PC-3 (cell line): ENCODE measurements at places on chromosomes 6 and 20. TPM values are rescaled to one million over a fixed set of nuclear protein-coding genes. Genes with fewer than 3 reads are reported as not detected.

Gene CALHM6
- not detected in 2 replicates for total RNA-seq

DNA sequence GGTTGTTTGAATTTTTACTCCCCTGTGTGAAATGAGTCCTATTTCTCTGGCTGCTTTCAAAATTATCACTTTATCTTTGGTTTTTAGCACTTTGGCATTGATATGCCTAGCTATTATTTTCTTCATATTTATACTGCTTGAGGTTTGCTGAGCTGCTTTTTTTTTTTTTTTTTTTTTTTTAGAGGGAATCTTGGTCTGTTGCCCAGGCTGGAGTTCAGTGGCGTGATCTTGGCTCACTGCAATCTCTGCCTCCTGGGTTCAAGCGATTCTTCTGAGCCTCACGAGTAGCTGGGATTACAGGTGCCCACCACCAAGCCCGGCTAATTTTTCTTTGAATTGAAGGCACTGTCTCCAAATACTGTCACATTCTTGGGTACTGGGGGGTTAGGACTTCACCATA, 40.6 kb downstream of the STXBP5 start:
- DNase-seq = no peak
- H3K27me3 ChIP-seq = no peaks in the 10 kb centered on the region
- no peak overlapping the region for H3K27ac ChIP-seq
- no peaks in the 10 kb centered on the region for H3K36me3 ChIP-seq
- no peak overlapping the region for H3K4me3 ChIP-seq

Gene RBM24
- 2.0 and 3.2 TPM in 2 replicates for total RNA-seq

DNA sequence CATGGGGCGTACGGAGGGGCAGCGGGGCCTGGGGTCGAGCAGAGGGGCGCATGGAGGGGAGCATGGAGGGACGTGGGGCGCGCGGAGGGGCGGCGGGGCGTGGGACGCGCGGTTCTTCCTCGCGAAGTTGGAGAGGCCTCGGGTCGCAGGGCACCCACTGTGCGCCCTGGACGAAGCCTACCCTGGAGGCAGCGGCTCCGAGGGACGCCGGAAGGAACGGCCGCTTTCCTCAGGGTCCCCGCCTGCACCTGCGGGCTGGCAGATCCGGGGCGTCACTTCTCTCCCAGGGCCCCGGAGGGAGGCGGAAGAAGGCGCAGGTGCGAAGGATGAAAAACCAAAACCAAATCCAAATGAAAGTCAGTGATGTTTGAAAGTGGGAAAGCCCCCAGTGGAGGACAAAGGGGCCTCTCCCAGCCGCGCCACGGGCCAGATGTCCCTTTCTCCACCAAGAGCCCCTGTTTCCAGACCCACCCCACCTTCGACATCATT, 142.1 kb upstream of the PDE10A start:
- no peaks in the 10 kb centered on the region for H3K36me3 ChIP-seq
- no peak overlapping the region for H3K4me3 ChIP-seq
- DNase-seq = no peak
- H3K27ac ChIP-seq = no peak overlapping the region

GRCh38 chr6:41975276-41975675, 33.7 kb upstream of the CCND3 start:
- no peak overlapping the region for H3K4me3 ChIP-seq
- no peaks in the 10 kb centered on the region for H3K27me3 ChIP-seq
- DNase-seq = no peak
- peaks cover 11% of the 10 kb centered on the region for H3K4me1 ChIP-seq

DNA sequence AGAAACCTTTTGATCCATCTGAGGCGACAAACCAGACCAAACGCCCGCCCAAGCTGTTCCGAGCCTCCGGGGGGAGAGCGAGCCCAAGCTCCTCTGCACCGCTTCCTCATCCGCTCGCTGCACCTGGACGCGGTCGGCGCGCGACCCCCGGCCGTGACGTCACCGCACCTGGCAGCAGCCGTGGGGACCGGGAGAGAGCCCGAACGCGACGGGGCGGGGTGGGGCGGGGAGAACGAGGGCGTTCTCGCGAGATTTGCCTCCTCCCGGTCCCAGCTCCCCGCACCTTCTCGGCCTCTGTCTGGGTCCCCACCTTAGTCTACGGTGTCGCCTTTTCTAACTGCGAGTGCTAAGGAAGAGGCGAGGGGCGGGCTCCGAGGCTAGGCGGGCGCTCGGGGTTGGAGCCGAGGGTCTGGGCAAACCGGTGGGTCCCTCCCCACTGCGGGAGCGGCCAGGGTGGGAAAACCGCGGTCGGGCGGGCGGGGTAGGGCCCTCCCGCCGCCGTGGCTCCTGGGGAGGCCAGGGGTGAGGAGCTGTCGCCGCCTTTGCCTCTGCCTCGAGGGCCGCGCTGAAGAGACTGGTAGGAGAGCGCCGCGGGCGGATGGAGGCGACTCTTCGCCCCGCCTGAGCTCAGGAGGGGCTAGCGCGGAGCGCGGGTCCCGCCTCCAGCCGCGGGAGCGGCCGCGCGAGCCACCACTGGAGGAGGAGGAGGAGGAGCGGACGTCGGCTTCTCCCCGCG, at the start of gene CD2AP:
CD2AP (plus strand) TSS at position 293 of the 736 bp plus-strand sequence. CDS start 456 bp downstream, outside the sequence.
- peaks cover 26% of the 10 kb centered on the region for H3K4me1 ChIP-seq
- DNase-seq = peak; percentile 82

GRCh38 chr20:38198238-38198861, 33.3 kb upstream of the TGM2 start:
- H3K27me3 ChIP-seq = no peaks in the 10 kb centered on the region
- DNase-seq = peak; percentile 31
- H3K4me1 ChIP-seq = peaks cover 15% of the 10 kb centered on the region; the same call in 1 of the 2 replicates
- no peaks in the 10 kb centered on the region for H3K36me3 ChIP-seq
- H3K4me3 ChIP-seq = no peak overlapping the region

- DNase-seq = no peak
- no peak overlapping the region for H3K4me3 ChIP-seq
- H3K27ac ChIP-seq = no peak overlapping the region
- no peaks in the 10 kb centered on the region for H3K36me3 ChIP-seq
Observed at GRCh38 chr6:43851204-43851865, 81.3 kb downstream of the VEGFA start.

DNA sequence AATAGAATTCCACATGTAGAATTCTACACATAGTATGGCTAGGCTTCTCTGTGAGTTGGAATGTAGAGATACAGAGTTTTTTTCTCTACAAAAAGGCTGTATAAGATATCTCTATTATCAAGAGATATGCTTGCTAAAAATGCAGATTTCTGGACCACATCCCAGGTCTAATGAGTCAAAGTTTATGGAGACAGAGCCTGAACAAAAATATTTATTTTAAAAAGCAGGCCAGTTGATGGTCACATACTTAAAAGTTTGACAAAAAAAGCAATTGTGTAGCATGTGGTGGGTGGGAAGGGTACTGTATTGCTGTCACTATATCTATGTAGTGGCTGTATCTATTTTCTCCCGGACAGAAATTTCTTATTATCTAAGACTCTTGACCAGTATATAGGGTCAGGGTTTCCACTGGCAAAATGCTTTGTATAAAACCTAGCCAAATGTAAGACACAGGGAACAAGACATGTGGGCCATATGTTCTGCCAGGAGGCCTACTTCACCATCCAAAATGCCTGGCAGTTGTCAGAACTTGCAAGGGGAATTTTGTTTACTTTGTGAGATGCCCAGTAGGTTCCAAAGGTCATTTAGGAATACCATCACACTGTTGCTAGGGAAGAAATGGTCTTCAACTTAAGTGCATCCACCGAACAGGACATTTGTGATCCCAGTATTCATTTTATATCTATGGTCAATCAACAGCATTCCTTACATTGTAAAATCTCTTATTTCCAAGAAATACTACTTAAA, 60.6 kb downstream of the SHPRH start:
- no peaks in the 10 kb centered on the region for H3K27me3 ChIP-seq
- H3K36me3 ChIP-seq = no peaks in the 10 kb centered on the region
- no peak overlapping the region for H3K27ac ChIP-seq
- no peak overlapping the region for H3K4me3 ChIP-seq

Gene RCAN2
- total RNA-seq = not detected in 2 replicates

DNA sequence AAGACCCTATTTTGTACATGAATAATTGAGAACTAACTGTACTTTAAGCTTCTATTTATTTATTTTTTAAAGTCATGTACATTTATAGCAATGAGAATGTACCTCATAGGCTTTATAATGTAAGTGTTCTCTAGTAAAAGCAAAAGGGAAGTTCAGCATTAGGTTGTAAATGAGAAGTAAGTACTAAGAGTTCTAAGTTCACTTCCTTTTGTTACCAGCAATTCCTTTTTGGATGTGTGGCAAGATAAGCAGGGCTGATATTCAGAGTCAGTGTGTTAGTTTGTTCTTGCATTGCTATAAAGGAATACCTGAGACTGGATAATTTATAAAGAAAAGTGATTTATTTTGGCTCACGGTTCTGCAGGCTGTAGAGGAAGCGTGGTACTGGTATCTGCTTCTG, 54.0 kb upstream of the CCN2 start:
- no peak overlapping the region for H3K4me3 ChIP-seq
- no peaks in the 10 kb centered on the region for H3K27me3 ChIP-seq
- no peak for DNase-seq
- no peak overlapping the region for H3K27ac ChIP-seq

Gene RFX6
- 0.15 and 0.17 TPM in 2 replicates for total RNA-seq

DNA sequence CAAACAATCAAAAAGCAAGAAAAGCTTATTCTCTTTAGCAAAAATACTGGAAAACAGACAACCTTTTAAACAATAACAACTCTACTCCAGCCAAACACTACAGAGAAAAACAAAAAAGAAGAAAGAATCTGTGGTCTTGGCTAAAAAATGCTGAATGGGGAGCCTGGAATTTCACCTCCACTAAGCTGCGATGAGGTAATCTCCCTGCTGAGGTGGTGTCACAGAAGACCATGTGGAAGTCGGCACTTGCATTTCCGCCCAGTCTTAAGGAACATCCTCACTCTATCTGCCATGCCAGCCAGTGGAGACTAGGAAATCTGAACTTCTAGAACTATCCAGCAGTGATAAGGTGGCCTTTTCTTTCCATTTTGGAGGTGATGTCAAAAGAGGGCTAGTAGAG, 1026.8 kb upstream of the EPHA7 start:
- DNase-seq = no peak
- H3K27ac ChIP-seq = no peak overlapping the region
- H3K4me3 ChIP-seq = no peak overlapping the region
- H3K4me1 ChIP-seq = no peaks in the 10 kb centered on the region

DNA sequence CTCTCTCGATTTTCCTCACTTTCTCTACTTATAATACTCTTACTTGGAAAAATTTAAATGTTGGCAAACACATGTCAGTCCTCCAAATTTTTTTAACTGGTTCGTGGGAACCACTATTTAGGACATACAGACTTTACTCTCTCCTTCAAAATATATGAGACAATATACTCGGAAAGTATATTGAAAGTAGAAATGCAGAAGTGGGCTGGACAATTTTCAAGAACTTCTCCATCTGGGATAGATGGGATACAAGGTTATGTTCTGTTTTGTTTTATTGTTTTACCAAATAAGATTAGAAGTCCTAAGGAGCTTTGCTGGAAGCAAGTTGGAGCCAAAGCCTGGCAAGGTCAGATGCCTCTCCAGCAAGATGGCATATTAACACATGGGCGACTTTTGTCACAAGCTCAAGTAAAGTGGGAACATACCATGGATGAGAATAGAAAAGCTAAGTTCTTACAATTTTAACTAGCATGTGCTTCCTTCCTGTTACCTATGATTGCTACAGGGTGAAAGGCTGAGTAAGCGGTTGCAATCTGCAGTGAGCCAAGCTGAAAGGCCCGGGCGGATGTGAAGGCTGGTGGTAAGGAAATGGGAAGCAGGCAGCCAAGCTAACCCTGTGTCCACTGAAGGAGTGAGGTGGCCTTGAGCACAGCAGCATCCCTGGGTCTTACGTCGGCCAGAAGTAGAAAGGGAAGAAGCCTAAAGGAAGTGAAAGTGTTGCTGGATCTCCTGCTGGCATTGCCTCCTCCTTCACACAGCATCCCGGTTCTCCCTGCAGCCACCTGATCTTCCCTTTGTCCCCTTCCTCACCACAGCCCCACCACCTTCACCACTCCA, 7.1 kb downstream of the MAP3K5 start:
- DNase-seq = no peak
- peaks cover 29% of the 10 kb centered on the region for H3K4me1 ChIP-seq
- no peak overlapping the region for H3K27ac ChIP-seq
- no peaks in the 10 kb centered on the region for H3K36me3 ChIP-seq

- H3K36me3 ChIP-seq = no peaks in the 10 kb centered on the region
- H3K27ac ChIP-seq = no peak overlapping the region
- no peaks in the 10 kb centered on the region for H3K4me1 ChIP-seq
- no peaks in the 10 kb centered on the region for H3K27me3 ChIP-seq
- no peak for DNase-seq
Observed at GRCh38 chr6:135710042-135710441, 141.5 kb upstream of the PDE7B start.

DNA sequence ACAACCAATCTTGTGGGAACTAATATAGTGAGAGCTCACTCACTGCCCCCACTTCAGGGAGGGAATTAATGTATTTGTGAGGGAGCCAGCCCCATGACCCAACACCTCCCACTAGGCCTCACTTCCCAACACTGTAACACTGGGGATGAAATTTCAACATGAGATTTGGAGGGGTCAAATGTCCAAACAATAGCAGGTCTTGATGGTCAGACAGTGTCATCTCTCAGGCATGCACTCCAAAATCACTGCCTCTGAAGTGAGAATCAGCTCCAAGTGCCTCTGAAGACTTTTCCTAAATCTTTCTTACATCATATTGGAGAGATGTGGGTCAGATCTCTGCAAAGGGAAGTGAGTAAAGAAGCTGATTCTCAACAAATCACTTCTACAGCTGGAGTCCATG, 13.8 kb upstream of the SAYSD1 start:
- H3K4me3 ChIP-seq = no peak overlapping the region
- peaks cover 14% of the 10 kb centered on the region for H3K27me3 ChIP-seq
- no peaks in the 10 kb centered on the region for H3K4me1 ChIP-seq
- no peaks in the 10 kb centered on the region for H3K36me3 ChIP-seq

GRCh38 chr6:69693762-69694161, 103.0 kb downstream of the LMBRD1 start:
- no peak overlapping the region for H3K4me3 ChIP-seq
- no peaks in the 10 kb centered on the region for H3K27me3 ChIP-seq
- H3K4me1 ChIP-seq = no peaks in the 10 kb centered on the region
- DNase-seq = no peak
- no peak overlapping the region for H3K27ac ChIP-seq
- no peaks in the 10 kb centered on the region for H3K36me3 ChIP-seq

- no peak overlapping the region for H3K27ac ChIP-seq
- peak; percentile 40 for DNase-seq
- no peaks in the 10 kb centered on the region for H3K27me3 ChIP-seq
- no peak overlapping the region for H3K4me3 ChIP-seq
Observed at GRCh38 chr6:164665328-164665727, 644.1 kb downstream of the C6orf118 start.

DNA sequence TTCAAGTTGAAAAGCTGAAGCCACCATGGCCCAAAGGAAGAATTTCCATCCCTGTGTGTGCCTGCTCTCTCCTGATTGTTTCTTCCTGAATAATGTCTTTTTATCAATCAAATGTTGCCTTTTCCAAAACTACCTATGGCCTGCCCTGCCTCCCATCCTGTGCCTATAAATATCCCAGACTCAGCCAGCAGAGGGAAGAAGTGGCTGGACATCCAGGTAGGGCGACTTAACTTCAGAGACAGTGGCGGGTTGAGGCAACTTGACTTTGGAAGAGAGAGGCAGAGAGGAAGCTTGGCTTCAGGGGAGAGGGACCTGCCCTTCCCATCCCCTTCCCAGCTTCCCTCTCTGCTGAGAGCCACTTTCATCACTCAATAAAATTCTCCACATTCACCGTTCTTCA, 133.0 kb downstream of the LCA5 start:
- H3K27ac ChIP-seq = no peak overlapping the region
- no peaks in the 10 kb centered on the region for H3K27me3 ChIP-seq
- no peak overlapping the region for H3K4me3 ChIP-seq
- no peak for DNase-seq
- no peaks in the 10 kb centered on the region for H3K36me3 ChIP-seq

Gene VNN1
- total RNA-seq = 0.04 and 0.12 TPM in 2 replicates

- H3K4me3 ChIP-seq = no peak overlapping the region
- H3K27me3 ChIP-seq = no peaks in the 10 kb centered on the region
- H3K36me3 ChIP-seq = peaks cover 51% of the 10 kb centered on the region
- H3K4me1 ChIP-seq = peaks cover 16% of the 10 kb centered on the region
Observed at GRCh38 chr6:158789115-158789917, 29.9 kb downstream of the EZR start.
